ENCODE measurements at places on chromosomes 7 and 10. TPM values are rescaled to one million over a fixed set of nuclear protein-coding genes. Genes with fewer than 3 reads are reported as not detected.

Gene AS3MT
- 0.29 TPM for total RNA-seq

Gene ACBD5
- total RNA-seq, result 24.8 TPM

Gene PIK3AP1
- total RNA-seq, result 3.3 TPM

Gene AKR1C4
- not detected for total RNA-seq

DNA sequence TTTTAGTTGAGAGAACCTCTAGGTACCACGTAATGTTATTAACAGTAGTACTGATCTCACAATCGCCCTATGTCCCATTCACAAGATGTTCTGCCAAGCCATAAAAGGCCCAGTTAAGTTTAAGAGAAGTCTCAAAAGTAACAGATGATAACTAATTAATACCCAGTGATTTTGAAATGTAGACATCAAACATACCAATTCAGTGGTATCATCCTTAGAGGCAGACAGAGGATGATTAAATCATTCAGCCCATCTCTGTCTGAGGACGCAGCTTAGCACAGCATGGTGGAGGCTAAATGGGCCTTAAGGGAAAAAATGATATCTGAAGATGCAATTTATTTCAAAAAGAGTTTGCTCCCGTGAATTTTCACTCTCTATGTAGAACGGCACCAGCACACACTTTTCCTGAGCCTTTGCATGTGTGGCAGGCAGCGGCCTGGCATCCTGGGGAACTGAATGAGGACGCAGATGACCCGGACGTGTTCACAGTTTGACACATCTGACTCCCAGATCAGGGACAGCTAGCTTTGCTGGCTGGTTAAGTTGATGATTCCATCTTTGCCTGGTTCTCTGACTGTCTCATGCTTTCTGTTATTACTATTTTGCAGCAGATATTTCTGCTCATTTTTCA, 13.4 kb downstream of the EGFR start:
- no peak for DNase-seq

GRCh38 chr10:3926675-3927525, 141.9 kb upstream of the KLF6 start:
- no peak for DNase-seq

GRCh38 chr7:55144333-55145317, 125.8 kb downstream of the EGFR start:
- DNase-seq, result no peak

- no peak for DNase-seq
Observed at GRCh38 chr7:24751484-24751883, 5.8 kb downstream of the GSDME start.

DNA sequence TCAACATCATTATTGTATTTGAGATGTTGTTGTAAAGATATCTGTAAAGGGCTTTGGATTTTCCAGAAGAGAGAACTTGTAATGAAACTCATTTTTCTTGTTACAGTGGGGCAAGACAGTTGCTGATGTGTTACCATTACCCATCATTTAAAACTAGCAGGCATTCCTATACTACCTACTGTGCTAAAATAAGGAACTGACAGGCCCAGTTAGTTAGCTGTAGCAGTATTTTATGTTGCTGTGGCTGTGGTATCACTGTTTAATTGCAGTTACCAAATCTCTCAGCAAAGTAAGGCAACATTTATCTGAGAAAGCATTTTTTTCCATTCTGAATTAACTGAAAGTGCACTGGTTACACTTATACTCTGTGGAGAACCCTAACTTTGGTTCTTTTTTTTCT, 9.9 kb downstream of the ST7 start:
- DNase-seq, result no peak

DNA sequence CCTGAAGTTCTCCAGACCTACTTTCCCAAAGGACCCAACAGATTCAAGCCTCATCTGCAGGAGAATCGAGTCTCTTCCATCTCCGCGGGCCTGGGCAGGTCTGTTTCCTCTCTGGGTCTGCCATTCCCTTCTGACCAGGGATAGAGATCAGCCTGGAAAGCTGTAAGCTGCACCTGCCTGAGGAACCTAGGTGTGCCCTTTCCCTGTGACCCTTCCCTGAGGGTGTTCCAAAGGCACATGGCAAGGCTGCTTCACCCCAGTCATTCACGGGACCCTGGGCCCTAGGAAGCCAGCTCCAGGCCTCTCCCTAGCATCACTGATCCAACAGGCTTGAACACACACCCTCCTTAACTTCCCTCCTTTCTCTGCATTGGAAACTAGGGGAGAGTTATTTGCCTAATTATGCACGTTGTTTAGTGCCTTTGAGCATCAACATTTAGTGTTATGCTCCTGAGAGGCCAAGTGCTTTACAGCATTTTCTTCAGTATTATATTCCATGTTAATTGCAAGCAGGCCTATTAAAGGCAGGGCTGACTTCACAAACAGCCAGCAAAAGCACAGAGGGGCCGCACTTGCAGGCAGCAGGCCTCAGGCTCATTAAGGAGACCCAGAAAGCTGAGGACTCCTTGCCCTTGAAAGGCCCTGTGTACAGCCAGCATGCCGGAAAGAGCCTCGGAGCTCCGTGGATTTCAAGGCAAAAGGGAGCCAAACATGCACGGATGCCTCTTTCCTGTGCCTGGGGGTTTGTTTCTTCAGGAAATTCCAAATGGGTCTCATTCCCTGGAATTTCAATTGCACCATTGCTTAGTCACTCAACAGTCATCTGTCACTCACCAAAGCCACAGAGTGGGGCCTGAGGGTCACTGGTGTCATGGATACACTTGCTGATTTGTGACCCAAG, 91.0 kb upstream of the FAM20C start:
- no peak for DNase-seq

DNA sequence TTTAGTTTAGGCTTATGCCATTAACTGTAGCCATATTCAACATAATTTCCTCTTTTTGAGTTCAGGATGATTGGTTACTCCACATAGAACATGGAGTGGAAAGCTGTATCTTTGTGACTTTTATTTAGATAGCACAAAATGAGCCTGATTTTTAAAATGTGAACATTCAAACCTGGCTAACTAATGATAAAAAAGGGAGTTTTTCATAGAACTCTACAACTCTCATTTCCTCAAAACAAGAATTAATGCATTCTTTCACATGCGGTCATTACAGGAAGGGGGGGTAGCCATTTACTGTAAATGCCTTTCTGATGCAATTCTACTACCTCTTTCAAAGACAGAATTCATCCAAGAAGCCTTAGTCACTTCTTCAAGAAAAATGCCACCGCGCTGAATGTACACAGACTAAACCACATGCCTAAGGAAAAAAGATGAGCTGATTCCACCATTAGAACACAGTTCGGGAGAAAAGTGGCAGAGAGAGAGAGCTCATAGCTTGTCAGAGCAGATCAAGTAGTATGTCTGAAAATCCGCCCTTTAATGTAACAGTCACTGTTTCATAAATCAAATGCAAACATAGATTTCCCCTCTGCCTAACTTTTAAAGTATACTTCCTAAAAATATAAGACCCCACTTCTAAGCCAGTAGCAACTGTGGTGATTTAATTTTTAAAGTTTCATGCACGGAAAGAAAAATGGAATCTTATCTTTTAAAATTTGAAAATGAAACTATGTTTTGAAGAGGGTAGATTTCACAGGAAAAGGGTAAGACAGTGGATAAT, 226.4 kb upstream of the KLF14 start:
- no peak for DNase-seq

DNA sequence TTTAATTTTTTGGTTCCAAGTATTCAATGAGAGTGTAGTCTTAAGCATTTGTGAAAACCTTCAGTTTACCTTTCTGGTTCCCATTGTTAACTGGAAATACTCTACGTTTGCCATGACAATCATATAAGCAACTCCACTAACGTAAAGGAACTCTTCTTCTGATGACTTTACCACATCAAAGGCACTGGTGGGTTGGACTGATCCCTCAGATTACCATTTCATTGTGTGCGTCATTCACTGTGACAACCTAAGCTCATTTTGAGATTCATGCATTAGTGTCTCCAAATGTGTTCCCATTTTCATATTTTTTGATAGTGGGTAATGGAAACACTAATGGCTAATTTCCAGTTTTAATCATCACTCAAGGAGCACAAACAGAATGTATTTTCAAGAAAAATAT, 119.9 kb upstream of the COL1A2 start:
- DNase-seq, result no peak

DNA sequence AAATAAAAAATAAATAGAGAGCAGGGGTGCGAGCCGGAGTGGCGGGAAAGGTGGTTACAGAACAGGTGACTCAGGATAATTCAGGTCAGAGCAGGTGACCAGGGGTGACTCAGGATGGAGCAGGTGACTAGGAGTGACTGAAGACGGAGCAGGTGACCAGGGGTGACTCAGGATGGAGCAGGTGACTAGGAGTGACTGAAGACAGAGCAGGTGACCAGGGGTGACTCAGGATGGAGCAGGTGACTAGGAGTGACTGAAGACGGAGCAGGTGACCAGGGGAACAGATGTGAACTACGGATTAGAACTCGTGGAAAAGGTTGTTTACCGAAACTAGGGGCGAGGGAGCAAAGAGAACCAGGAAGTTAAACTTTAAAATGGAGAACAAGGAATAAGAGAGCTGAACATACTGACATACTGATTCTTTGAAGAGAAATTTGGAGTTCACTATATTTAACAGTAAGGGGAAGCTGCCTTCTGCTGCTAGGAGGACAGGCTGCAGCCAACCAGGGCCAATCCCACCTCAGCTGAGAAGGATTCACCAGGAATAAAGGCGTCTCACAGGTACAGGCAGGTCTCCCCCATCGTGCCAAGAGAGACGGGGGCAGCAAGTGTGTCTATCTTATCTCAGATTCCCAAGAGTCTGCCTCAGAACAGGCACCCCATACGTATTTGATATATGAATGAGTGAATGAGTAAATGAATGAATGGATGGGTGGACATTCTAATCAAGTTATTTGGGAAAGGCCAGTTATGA, 101.3 kb downstream of the CPXM2 start:
- DNase-seq, result no peak

Gene CAMK2B
- not detected for total RNA-seq

- no peak for DNase-seq
Observed at GRCh38 chr10:420154-421121, 269.0 kb downstream of the DIP2C start.

DNA sequence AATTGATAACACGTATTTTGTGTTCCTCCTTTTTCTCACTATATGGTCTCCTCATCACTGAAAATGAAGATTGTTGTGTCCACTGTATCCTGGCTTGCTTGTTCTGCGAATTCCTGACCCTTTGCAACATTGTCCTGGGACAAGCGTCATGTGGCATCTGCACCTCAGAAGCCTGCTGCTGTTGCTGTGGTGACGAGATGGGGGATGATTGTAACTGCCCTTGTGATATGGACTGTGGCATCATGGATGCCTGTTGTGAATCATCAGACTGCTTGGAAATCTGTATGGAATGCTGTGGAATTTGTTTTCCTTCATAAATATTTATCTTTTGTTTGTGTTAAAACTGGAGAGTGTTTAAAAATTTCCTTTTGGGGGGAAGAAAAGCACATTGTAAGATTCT, 93.7 kb downstream of the MDFIC start:
- no peak for DNase-seq

Gene CALCR
- 0.16 TPM for total RNA-seq

DNA sequence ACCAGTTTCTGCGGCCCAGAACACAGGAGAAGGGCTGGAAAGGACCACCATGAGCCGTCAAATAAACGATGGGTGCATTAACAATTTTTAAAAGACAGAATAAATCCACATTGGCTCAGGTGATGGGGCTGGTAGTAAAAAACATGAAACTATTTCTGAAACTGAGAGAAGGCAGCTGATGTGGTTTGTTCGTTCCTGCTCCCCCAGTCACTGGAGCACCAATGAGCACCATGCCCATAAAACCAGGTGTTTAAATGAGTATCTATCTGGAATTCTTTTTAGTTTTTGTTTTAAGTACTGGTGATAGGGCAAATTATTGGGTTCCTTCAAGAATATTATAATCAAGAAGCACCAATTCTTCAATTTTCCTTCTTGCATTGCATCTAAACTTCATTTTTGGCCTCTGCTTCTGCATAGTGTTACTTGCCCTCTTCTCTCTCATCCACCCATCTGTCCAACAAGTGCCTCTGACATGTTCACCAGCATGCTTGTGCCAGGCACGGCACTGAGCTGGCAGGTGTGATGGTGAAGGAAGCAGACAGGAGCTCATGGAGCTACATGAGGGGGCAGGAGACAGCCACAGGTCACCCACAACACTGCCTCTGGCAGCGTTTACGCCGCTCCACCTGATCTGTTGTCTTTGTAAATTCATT, 65.5 kb downstream of the LARP4B start:
- DNase-seq, result no peak

Gene SMKR1
- 2.2 TPM for total RNA-seq

- DNase-seq, result no peak
Observed at GRCh38 chr7:257647-257992, 32.4 kb upstream of the FOXL3 start.

DNA sequence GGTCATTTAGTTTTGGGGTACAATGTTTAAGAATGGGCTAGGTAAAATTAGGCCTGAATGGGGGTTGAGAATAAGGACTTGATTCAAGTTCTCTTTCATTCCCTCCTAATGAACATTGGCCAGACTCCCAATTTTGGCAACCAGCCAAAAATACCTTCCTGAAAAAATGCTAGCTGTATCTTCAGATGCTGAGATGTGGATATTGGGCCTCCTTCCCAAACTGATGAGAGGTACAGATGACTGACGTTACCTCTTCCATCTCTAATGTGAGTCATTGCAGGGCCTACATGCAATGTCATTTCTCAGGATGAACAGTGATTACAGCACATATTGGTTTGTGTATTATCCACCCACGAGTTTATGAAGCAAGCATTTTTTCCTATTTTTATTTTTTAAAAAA, 151.6 kb downstream of the SND1 start:
- DNase-seq, result no peak

DNA sequence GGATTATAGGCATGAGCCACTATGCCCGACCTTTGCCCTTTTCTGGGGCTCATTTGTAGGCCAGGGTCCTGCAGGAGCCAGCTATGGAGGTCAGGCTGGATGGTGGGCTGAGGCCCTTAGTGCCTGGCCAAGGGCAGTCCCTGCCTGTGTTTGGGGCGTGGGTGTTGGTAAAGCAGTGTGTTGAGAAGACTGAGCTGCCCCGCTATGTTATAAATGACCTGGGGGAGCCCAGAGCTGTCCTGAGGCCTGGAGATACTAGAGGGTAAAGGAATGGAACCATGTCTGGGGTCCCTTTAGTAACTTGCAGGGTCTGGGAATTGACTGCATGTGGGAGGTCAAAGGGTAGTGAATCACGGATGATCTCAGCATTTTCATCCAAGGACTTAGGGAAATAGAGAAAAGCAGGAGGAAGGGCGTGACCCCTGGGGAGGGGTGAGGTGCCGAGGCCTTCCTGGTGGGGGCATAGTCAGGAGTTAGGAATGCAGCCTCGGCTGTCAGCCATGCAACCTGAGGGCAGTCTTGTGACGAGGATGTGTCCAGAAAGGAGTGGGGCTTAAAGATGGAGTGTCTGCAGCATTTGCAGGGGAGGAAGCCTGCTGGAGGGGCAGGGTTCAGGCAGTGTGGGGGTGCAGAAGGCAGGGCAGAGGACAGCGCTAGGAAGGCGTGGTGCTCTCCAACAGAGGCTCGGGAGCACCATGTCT, 31.5 kb downstream of the TMEM248 start:
- DNase-seq, result no peak

DNA sequence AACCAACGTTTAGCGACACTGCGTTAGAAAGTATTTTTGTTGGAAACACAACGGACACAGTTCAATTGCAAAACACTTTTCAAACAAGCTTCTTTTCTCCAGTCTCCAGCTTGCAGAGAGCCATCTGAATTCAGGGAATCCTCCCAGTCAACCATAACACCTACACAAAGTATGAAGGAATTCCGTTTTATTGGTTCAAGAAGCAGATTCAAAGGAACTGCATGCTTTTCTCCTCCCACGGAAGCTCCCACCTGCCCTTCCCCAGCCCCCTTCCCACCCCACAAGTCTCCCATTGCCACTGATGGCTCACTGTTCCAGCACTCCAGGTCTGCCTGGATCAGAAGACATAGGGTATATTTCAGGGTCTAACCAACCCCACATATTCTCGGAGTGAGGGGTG, 190.6 kb upstream of the TCF7L2 start:
- DNase-seq, result no peak

GRCh38 chr10:24438800-24439199, 229.9 kb downstream of the KIAA1217 start:
- no peak for DNase-seq

All from ureter (tissue), 1 donor.